GOT3 (cell line): ENCODE measurements at places on chromosomes 1 and 21.

- DNase-seq = no peak
These were observed 66.7 kb upstream of the F3 start for GRCh38 chr1:94608142-94608851.

DNA sequence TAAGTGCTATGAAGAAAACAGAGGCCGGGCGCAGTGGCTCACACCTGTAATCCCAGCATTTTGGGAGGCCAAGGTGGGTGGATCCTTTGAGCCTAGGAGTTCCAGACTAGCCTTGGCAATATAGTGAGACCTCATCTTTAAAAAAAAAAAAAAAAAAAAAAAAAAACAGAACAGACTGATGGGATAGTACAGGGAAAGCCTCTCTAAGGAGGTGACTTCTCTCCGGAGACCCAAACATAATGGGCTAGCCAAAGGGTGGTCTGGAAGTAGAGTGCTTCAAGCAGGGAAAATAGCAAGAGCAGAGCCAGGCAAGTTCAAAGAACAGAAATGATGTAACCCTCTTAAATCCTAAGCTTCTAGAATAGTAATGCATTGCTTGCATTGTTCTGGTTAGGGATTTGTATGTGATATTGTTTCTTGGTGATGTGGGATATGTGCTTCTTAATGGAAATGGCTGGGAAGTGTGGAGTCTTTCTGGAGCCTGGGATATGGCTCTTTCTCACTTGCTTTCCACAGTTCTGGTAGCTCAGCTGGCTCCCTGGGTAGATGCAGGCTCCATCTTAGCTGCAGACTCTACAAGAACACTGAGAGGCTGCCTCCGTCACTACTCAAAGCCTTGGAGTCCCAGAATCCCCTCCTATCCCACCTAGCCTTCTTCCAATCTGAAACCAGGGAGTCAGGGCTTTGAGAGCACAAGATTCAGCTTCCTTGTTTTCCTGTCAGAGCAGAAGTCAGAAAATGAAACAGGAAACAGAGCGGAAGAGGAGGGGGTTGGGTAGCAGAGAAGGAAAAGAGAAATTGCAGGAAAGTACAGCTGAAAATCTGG is 1.9 kb upstream of the PIGV start:
- no peak for DNase-seq

GRCh38 chr1:110513511-110513910 is 5.5 kb downstream of the KCNA10 start:
- DNase-seq = no peak

GRCh38 chr21:23218667-23219066 is 2220.5 kb downstream of the NCAM2 start:
- DNase-seq = no peak
